NCI-H1930 (cell line): ENCODE measurements at places on chromosomes 12 and 14.

DNA sequence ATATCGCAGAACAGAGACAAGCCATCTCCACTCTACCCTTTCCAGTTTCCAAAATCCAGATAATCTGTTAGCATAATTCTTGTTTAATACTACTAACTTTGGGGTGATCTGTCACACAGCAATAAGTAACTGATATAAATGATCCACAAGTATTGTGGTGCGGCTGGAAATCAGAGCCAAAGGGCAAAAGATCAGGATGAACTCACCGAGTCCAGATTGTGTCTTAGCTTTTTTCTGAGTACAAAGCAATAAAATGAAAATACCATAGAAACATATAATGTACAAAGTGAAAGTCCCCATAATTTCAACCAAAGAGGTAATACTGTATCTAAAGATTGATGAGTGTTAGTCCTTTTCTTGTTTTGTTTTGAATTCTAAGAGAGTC is 17.4 kb downstream of the HECTD1 start:
- no peak for DNase-seq

- DNase-seq, result no peak
These were observed 1150.0 kb downstream of the FSCB start for GRCh38 chr14:43356979-43357545.

DNA sequence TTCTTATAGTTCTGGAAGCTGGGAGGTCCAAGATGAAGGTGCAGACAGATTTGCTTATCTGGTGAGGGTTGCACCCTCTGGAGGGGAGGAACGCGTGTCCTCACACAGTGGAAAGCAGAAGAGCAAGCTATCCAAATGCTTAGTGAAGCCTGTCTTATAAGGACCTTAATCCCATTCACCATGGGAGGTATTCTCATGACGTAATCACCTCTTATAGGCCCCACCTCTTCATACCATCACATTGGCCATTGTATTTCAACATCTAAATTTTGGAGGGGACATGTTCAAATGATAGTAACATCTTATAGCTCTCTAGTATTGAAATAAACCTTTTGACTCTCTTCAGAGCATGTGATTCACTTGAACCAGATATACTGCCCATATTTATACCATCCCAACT is 105.0 kb upstream of the MYF6 start:
- no peak for DNase-seq

GRCh38 chr12:6352193-6353173 is 10.6 kb upstream of the TNFRSF1A start:
- DNase-seq, result no peak

DNA sequence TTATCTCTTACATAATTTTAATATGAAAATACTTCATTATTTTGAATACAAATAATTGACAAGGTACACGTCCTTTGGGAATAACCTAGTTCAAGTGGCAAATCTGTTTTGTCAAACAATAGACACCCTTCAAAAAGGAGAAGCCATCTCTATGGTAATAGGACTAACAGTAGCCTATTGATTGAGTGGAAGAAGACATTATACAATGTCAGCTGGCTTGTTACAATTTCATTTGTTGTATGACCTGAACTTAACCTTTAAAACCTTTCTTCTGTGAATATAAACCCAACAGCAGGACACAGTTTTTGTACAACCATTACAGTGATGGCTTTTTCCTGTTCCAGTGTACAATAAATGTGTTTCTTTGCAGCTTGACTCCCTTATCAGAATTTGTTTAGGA is 8.1 kb downstream of the TMEM260 start:
- DNase-seq, result peak; percentile 63

DNA sequence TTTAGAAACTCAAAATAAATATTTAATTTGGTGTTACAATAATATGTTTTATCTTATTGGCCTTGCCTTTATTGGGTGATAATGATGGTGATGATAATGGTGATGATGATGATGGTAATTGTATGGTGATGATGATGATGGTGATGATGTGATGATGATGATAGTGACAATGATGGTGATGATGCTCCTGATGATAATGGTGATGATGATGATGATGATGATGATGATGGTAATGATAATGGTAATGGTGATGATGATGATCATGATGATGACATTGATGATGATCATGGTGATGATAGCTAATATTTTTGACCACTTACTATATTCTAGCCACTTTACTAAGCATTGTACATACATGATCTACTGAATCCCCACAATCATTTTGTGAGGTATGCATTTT is 1548.6 kb upstream of the TMEM132C start:
- no peak for DNase-seq

- no peak for DNase-seq
These were observed 1.0 kb downstream of the APOF start for GRCh38 chr12:56361487-56362129.

DNA sequence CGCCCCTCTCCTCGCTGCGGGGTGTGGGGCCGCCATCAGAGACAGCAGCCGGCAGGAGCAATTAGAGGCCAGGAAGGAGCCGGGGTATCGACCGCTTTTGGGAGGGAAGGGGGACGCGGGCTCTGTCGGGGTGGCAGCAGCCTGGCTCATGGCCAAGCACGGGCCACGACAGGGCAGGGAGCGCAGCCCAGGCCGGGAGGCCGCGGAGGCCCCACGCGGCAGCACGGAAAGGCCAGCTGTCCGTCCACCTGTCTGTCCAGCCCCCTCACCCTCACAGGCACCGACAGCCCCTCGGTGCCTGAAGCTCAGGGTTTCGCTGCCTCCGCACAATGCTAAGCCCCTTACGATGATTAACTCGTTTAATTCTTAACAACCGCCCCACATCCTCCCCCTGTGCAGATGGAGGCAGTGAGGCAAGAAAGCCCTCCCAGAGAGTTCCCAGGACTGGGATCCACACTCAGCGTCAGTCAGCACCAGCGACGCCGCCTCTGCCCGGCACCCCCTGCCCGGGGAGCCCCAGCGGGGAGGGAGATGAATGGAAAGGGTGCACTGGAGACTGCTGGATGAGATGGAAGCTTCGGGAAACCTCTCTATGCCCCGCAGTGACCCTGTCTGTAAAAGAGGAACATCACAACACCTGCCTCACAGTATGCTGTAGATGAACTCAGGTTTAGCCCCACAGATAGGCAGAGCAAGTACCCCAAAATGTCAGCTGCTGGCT is 23.7 kb downstream of the NCOR2 start:
- no peak for DNase-seq

DNA sequence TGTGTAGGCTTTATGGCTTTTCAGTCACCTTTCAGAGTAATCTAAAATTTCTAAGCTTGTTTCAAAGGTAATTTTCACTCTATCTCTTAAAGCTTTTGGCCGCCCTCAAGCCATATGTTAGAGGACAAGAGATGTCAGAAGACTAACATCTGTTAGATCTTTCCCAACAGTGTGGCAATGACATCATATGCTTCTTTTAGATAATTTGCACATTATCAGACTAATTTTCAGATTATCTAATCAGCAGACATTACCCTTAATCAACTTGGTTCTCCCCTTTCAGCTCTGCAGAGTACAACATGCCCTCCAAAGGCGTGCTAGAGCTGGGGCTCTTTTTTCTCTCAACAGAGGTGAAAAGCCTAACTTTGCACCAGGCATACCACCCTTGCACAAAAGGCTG is 207.1 kb downstream of the DPF3 start:
- no peak for DNase-seq

DNA sequence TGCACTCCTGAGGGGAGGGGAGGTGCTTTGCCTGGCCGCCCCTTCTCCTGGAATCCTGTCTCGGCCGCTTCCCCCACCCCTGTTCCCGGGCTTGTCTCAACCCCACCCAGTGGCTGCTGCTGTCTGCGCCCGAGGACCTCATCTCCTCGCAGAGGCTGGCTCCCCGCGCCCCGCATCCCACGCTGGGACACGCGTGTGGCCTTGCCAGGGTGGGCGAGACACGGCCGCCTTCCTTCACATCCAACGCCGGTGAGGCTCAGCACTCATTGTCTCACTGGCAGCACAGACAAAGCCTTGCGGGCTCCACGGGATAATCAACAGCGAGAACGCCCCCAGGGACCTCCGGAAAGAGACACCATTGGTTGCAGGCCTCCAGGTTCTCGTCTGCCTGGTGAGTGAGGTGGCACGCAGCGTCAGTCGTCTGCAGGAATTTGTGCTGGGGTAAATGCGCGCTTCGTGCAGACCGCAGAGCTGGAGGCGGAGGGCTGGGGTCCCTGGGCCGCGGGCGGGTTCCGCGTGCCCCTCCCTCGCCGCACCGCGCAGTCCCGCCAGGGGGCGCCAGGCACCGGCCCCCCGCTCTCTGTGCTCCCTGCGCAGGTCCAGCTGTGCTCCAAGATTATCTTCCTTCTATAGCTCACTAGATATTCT is 26.8 kb downstream of the CCDC177 start:
- peak; percentile 65 for DNase-seq
